ENCODE measurements at places on chromosomes 11 and 22.

- no peak for DNase-seq
Observed at GRCh38 chr11:11668781-11669180, 47.0 kb upstream of the GALNT18 start.

DNA sequence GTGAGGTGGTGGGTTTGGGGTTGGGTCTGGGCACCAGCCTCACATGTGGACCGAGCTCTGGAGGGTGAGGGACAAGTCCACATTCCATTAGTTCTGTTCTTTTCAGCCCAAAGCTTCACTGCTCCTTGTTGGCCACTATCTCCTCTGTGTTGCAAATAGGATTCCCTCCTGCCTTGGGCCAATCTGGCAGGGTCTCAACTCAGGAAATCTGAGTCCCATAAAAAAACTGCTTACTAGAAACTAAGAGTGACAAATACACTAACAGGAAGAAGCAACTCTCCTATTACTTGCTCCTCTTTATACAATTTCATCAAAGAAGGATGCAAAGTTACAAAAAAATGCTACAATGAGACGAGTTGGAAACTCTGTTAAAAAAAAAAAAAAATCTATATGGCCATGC lies 66.2 kb upstream of the CSNK1E start:
- peak; percentile 15 for DNase-seq

DNA sequence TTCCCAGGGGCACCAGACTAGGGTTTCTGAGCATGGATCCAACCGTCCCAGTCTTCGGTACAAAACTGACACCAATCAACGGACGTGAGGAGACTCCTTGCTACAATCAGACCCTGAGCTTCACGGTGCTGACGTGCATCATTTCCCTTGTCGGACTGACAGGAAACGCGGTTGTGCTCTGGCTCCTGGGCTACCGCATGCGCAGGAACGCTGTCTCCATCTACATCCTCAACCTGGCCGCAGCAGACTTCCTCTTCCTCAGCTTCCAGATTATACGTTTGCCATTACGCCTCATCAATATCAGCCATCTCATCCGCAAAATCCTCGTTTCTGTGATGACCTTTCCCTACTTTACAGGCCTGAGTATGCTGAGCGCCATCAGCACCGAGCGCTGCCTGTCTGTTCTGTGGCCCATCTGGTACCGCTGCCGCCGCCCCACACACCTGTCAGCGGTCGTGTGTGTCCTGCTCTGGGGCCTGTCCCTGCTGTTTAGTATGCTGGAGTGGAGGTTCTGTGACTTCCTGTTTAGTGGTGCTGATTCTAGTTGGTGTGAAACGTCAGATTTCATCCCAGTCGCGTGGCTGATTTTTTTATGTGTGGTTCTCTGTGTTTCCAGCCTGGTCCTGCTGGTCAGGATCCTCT lies 709 bp downstream of the MRGPRX4 start:
- no peak for DNase-seq

DNA sequence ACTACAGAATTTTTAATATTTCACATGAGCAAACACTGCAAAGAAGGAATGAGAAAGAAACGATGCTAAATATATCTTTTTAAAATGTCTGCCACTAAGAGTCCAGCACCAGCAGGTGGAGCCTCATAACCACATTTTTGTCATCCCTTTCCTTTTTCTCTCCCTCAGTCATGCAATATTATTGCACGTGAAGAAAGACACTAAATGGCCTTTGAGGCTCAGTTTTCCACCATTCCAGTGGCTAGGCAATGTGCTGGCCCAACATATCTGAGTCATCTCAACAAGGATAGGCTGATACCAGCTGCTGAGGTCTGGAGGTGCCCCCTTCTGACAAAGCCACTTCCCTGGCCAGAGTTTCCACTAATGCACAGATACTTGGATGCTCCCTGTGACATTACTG lies 1.8 kb downstream of the ALKBH8 start:
- peak; percentile 82 for DNase-seq

DNA sequence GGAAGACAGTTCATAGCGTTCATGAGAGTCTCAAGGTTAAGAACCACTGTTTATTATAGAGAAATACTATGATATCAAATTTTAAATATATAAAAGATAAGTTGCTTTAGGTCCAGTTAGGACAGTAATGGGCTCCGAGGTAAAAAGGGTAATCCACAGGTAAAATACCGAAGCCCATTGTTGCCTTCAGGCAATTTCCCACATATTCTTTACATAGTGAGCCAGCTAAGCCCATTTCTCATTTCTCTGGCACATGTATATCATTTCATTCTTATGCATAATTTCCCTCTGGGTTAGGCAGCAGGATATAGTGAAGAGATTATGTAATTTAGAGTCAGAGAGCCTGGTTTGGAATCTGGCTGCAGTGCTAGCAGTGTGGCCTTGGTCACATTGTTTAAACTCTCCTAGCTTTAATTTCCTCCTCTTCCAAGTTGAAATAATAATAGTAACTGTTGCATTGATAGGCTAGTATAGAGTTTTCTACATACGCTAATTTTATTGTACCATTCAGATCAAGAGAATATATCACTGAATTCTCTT lies 7.6 kb upstream of the POU2AF1 start:
- no peak for DNase-seq

DNA sequence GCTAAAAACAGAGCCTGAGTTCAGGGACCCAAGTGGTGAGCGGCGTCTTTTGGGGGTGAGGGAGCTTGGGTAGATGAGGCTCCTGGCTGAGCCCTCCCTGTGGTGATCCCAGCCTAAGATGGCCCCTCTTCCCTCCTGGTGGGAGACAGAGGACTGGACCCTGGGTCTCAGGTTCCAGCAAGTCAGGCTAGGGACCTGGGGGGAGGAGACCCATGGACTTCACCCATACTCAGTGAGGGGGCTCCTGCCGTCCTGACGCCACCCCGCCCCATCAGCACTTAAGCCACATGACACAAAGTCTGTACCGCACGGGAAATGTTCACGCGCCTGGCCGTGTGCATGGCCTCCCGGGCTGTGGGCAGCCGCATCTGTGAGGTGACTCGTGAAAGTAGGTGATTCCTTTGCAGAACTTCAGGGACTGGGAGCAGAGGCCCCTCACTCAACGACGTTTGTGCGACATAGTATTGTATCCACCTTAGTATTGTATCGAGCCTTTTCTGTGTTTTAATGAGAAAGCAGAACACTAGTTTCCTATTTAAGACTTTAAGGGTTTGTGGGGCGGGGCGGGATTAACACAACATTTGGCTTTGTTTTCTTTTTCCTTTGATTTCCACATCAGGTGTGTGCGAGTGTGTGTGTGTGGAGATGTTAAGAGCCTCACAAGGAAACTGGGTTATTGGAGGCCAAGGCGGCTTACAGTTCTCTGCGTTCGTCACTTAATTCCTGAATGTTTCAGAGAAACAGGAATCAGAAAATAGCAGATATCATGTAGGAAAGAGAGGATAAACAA lies 18.4 kb upstream of the TMEM191C start:
- DNase-seq = no peak

- peak; percentile 59 for DNase-seq
Observed at GRCh38 chr11:84524422-84525051, 1102.6 kb downstream of the DLG2 start.

- no peak for DNase-seq
Observed at GRCh38 chr11:19345848-19346681, 105.3 kb upstream of the E2F8 start.

DNA sequence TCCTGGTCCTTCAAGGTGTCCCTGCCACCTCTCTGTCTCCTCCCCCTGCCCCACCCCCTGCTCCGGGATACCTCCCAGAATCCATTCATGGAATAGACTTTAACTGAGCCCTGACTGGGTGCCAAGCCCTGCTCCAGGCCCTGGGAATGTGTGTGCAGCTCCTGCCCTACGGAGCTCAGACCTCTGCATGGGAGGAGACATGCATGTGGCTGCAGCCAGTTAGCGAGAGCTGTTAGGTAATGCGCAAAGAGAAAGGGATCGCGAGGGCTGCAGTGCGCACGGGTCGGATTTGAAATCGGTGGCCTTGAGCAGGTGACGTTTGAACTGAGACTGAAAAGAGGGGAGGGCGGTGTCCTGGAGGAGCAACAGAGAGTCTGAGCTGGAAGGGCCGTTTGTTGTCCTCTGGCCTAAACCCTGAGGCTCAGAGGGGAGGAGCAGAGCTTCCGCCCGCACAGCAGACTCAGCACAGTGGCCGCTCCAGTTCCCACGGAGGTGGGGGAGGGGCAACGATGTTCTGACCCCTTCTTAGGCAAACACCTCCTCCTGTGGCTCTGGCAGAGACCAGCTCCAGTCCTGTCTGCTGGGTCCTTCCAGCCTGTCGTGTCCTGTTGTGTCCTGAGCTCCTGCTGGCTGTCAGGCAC lies 19.8 kb upstream of the LRRC10B start:
- peak; percentile 36 for DNase-seq

- DNase-seq = peak; percentile 57
Observed at GRCh38 chr22:46069521-46070214, 80.7 kb upstream of the PPARA start.

DNA sequence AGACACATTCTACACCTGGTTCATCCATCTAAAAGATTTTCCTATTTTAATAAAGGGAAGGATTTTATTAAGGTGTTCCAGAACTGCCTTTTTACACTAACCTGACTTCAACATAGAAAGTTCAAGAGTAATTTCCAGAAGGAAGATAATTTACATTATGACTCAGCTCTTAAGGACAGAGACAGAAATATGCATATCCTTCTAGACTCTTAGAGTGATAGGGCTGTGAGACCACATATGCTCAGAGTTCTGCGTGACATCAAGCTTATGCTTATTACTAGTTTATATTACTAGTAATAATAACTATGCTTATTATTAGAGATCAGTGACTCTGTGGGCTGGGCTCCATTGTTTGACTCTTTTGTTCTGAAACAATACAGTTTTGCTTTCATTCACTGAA lies 4.6 kb downstream of the PDGFD start:
- peak; percentile 30 for DNase-seq

GRCh38 chr11:2991452-2992233 lies 486 bp downstream of the NAP1L4 start:
- DNase-seq = peak; percentile 85

DNA sequence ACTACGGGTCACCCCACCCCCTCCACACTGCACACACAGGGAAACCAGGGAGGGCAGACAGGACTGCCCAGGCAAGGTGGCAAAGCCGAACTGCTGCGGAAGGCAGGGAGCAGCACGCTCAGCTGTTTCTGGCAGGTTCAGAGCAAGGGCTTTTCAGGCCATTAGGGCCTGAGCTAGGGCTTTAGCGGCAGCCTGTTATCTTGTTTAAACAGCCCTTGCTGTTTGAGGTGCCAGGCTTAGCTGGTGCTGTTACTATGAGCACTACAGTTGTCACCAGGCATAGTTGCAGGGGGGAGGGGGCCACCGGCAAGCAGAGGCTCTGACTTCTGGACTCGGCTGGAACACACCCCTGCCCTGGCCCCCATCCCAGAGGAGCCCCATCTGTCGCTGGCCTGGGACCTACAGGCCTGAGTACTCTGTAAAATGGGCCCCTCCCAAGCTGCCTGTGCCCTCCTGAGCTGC lies 34.9 kb downstream of the RSPH14 start:
- DNase-seq = no peak

GRCh38 chr11:61332797-61333549 lies at the start of the genes DDB1 and TKFC:
TSS of gene DDB1 (minus strand) at chr11:61333105. CDS start at chr11:61332968, 137 bp downstream.
TSS of gene TKFC (plus strand) at chr11:61333228. CDS start at chr11:61334729, 1,501 bp downstream.
- peak; percentile 97 for DNase-seq

- DNase-seq = no peak
Observed at GRCh38 chr11:66279092-66279734, 1.2 kb downstream of the CNIH2 start.

GRCh38 chr11:11243209-11243589 lies 109.9 kb downstream of the CSNK2A3 start:
- no peak for DNase-seq

- peak; percentile 33 for DNase-seq
Observed at GRCh38 chr11:86138958-86139357, 70.1 kb upstream of the PICALM start.

DNA sequence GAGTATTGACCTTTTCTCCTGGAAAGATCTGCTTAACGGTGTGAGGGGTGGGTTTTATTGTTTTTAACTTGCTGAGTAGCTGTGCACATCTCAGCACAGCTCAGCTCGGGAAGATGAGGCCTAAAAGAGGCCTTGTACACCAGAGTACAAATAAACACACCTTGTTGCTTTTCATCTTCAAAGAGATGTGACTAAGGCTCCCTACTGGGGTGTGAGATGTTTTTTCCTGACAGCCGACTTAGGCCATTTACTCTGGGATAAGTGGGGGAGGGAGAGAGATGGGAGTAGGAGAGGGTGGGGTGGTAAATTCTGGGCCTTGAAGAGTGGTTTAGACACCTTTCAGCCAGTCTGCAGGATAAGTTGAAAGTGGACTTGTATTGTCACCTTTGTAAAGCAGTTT lies 2.9 kb downstream of the LDLRAD3 start:
- DNase-seq = no peak
